ENCODE measurements at places on chromosomes 5 and 9.
A peak's percentile ranks its signal among the peaks of the same experiment; 100 is the strongest.

DNA sequence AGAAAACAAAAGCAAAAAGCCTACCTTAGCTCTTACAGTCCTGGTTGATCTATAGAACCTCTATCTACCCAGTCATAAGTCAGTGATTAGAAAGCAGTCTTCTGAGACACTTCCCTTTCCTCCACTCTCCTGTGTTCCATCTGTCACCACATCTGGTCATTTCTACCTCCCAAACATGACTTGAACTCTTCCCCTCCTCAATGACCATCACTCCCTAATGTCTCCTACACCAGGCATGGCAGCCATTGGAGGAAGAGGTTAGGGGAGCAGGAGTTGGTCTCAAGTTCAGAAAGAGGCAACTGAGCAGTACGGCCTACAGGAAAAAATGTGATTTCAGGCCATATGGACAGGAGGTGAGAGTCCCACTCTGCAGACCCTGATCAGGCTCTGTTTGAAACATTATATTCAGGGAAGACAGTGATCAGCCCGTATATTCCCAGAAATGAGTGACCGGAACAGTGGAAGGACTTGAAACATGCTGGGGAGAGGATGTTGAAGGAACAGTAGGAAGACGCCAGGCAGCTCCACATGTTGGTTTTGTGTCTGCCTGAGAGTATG lies 12.0 kb downstream of the ABLIM3 start:
- no peak for DNase-seq

DNA sequence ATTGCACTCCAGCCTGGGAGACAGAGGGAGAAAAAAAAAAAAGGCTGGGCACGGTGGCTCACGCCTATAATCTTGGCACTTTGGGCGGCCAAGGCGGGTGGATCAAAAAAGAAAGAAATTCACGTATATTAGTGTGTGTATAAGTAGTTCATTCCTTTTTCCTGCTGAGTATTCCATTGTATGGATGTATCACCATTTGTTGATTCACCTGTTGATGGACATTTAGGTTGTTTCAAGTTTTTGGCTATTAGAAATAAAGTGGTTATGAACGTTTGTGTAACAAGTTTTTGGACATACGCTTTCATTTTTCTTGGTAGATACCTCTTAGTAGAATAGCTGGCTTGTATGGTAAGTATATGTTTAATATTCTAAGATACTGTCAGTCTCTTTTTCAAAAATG lies 28.5 kb downstream of the ZNF131 start:
- DNase-seq = no peak

DNA sequence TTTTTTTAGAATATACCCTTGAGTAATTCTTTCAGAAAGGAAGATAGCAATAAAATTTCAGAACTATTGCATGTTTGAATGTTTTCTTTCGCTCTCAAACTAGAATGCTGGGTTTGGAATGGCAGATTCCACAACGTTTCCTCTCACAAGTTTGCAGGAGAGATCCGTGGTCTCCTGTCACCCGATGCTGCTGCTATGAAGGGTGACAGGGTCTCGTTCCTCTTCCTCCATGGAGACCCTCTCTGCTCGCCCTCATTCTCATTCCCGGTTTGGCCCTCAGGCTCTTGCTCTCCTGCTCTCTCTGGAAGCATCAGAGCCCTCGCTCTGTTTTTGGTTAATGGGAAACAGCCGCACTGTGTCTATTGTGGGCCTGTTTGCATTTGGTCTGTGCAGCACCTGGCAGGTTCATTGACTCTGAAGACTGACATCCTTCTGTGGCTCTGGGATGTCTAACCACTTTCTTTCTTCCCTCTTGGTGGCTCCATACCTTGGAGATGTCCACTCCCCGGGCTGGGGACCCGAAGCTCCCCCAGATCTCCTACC lies 12.6 kb upstream of the FAM163B start:
- peak; percentile 39 for DNase-seq

DNA sequence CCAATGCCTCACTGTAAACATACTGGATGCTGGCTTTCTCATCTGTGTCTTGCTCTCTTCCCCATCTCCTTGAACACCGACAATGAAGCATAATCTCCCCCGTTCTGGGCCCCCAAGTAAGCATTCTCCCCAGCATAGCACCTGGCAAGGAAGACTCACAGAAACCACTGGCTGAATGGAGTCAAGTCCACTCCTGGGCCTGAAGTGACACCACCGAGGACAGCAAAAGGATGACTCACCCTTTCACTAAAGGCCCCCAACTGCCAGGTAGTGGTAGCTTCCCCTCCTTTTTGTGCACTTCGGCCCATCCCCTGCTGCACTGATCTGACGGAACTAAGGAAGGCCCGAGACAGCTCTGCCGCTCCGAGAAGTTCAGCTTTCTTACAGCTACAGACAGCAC lies 9.4 kb downstream of the VDAC1 start:
- no peak for DNase-seq

DNA sequence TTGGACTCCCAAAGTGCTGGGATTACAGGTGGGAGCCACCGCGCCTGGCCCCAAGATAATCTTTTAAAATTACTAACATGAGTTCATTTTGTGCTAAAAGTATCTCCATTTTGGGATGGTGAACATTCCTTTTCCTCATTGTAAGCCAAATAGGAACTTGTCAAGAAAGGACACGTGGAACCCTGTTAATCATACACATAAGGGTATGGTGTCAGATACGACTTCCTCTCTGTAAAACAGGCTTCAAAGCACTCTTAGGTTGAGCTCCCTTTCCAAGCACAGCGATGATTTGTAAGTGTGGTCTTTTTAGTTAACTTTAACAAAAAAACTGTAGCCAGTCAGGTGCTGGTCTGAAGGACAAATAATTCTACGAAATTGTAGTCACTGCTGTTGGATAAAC lies 132.7 kb downstream of the UNC13B start:
- DNase-seq = no peak

DNA sequence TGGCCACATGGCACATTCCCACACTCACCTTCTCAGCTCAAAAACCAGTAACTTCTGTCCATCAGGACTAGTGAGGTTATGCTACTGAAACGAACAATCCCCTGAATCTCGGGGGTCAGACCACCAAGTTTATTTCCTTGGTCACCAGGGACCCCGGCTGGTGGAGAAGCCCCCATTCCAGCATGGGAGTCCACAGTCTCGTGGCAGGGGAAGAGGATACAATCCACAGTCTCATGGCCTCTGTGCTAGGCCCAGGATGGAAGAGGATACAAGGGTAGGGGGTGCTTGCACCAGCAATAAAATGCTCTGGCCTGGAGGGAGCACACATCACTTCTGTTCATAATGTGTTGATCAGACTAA lies 7.4 kb upstream of the CARD19 start:
- no peak for DNase-seq

DNA sequence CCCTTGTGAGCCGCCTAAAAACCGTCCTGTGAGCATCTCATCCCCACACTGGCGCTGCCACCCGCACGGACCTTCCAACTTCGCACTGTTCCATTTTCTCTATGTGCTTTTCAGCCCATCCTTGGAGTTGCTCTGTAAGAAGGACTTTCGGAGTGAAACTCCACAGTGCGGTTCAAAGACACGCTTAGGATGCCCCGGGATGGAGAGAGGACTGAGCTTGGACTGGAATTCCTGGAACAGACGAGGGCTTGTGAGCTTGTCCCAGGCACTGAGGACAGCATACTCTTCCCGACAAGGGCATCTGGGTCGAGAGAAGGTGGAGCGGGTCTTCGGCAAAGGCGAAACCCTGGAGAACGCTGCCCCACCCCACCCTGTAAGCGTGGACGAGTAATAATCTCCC lies 187.8 kb downstream of the MEF2C start:
- no peak for DNase-seq

DNA sequence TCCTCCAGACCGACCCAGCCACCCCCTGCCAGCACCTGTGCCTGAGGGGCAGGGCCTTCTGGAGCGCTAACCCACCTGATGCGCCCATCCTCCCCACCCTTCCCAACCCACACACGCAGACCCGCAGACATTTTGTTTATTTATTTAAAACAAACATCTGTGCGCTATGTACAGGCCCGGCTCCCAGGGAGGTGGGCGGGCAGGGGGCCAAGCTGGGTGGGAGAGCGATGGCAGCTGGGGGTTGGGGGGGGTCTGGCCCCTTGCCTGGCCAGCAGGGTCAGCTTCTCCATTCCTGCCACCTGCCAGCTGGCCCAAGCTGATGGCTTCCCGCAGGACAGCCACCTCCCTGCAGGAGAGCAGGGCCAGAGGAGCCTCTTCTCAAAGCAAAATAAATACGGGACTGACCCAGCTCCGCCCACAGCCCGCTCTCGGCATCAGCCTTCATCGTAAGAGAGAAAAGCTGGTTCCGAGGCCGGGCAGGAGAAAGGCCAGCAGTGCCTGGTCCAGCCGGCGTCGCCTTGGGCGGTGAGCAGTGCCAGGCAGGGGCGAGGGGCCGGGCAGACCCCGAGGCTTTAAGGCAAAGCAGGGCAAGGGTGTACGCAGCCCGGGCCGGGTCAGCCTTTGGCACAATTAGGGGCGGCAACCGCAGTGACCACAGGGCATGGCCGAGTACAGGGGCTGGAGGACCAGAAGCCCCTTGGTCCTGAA lies 10.9 kb upstream of the CLIC3 start:
- peak; percentile 7 for DNase-seq

DNA sequence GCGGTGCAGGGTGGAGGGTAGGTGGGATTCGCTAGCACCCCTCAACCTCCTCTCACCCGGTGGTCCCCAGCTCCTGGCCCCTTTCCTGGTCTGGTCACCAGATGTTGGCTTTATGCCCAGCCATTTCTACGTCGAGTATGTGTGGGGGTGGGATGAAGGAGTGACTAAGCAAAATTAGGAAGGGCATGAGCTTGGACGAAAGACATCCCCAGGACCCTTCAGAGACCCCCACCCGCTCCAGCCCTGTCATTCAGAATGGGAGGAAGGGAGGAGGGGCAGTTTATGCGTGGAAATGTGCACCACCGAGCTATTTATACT lies 742 bp downstream of the BHMT2 start:
- no peak for DNase-seq

- DNase-seq = no peak
Observed at GRCh38 chr5:57082441-57083067, 91.3 kb upstream of the GPBP1 start.

GRCh38 chr5:174837919-174838902 lies 113.8 kb downstream of the MSX2 start:
- DNase-seq = no peak

GRCh38 chr9:20253635-20254034 lies 368.7 kb downstream of the MLLT3 start:
- DNase-seq = no peak

DNA sequence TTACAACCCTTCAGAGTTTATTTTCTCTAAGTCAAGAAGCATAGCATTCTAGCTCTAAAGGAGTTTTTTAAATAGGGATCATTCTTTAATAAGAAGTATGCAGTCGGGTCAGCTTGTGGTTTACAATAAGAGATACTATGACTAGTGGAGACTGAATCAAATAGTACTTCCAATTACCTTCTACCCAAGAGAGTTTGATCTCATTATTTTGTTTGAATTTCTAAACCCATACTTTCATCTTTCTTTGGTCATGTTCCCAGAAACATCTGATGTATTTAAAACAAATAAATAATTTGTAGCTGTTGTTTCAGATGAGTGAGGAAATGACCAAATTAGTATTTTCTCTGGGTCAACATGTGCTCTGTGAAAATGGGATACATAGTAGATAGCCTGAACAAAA lies 160.2 kb upstream of the CDH6 start:
- peak; percentile 71 for DNase-seq

GRCh38 chr5:9104571-9105339 lies 441.1 kb downstream of the SEMA5A start:
- DNase-seq = no peak

DNA sequence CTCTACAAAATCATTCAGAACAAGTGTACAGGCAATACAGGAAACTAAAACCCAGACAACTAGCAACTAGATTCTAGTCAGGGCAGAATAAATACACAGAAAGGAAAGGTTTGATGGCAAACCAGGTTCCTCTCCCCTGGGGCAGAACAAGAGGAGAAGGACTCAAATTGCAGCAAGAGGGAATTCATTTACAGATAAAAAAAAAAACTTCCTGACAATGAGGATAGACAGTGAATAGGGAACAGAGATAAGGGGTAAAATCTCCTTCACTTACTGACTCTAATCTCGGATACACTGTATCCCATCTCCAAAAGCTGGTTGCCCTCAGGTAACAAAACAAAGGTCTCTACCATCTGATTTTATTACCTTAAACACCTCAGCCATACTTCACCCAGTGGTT lies 244.0 kb downstream of the SEC61B start:
- peak; percentile 1 for DNase-seq

- no peak for DNase-seq
Observed at GRCh38 chr9:108900176-108900575, 33.7 kb downstream of the ELP1 start.

- DNase-seq = no peak
Observed at GRCh38 chr9:88657893-88658292, 122.9 kb downstream of the NXNL2 start.

DNA sequence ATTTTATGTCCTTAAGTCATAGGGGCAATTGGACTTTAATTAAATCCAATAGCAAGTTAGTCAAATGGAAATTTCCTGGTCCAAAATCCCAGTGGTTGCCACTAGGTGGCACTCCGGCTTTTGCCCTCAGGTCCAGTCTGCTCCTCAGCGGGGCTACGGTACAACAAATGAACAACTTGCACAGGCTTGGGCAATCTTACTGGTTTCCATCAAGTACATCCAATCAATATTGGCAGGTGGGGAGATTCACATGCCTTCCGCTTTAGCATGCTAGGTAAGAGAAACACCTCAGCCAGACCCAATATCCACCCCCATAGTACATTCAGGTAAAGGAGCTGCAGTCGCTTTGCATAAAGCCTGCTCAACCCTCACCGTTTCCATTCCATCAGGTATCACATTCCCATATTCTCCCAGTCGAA lies 6.3 kb upstream of the MXD3 start:
- peak; percentile 68 for DNase-seq

- DNase-seq = peak; percentile 26
Observed at GRCh38 chr5:103587185-103587748, 24.7 kb upstream of the NUDT12 start.

DNA sequence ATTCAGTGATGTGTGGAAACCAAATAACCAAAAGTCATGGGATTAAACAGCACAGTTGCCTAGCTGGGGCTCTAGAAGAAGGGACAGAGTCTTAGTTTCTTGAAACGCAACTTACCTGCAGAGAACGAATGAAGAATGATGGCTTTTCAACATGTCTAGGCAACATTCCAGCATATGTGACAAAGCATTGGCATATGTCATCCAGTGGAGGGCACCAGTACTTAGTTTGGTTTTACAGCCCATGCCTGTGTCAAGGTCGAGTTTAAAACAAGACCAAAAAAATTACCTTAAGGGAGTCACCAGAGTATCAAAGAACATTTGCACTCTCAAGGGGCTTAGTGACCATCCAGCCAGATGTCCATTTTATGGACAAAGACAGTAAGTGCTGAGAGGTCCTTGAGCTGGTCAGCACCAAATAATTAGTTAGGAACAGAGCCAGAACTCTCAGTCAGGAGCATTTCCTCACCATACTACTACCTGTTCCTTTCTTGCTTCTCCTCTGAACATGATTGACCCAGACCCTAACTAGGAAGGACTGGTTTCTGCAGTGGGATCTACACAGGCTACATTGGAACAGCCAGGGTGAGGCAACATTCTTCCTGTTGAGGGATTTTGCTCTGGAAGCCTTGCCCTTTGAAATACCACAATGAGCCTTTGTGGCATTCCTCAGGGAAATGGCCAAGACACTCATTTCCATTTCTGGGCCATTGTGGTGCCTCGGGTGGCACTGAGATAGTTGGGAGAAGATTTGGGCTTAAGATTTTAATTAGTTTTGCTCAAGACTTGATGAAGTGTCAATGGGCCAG lies 75.4 kb upstream of the ANKH start:
- DNase-seq = no peak
